ENCODE measurements at places on chromosomes 13 and 19.

DNA sequence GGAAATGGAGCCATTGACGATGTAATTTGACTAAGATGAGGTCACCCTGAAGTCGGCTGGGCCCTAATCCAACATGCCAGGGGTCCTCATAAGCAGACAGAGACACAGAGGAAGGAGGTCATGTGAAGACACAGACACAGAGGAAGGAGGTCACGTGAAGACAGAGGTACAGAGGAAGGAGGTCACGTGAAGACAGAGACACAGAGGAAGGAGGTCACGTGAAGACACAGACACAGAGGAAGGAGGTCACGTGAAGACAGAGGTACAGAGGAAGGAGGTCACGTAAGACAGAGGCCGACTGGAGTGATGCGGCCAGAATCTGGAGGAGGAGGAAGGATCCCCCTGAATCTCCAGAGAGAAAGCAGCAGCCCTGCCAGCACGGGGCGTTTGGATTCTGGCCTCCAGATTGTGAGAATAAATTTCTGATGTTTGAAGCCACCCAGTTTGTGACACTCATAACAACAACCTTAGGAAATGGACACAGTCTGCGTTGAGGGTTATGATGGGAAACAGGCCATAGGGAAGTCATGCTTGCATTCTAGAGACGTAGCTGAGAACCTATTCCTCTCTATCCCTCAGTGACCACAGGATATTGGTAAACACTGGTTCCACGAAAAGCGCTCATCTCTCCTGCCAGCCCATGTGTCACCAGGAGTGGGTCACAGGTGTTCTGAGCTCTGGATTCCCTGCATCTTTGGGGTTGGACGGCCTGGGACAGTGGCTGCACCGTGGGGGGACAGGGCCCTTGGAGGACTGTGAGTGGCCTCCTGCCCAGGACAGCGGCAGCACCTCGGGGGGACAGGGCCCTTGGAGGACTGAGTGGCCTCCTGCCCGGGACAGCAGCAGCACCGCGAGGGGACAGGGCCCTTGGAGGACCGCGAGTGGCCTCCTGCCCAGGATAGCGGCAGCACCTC lies 108.5 kb downstream of the SOX1 start:
- DNase-seq: no peak

DNA sequence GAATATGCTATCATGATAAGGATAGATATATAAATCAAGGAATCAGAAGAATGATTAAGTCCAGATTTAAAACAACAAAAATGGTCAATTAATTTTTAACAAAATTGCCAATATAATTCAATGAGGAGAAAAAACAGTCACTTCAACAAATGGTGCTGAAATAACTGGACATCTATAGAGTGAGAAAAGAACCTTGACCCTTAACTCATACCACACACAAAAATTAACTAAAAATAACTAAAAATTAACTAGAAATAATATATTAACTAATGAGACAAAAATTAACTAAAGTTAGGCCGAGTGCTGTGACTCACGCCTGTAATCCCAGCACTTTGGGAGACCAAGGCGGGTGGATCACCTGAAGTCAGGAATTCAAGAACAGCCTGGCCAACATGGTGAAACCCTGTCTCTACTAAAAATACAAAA lies 9.5 kb downstream of the LGALS7 start:
- no peak for DNase-seq

DNA sequence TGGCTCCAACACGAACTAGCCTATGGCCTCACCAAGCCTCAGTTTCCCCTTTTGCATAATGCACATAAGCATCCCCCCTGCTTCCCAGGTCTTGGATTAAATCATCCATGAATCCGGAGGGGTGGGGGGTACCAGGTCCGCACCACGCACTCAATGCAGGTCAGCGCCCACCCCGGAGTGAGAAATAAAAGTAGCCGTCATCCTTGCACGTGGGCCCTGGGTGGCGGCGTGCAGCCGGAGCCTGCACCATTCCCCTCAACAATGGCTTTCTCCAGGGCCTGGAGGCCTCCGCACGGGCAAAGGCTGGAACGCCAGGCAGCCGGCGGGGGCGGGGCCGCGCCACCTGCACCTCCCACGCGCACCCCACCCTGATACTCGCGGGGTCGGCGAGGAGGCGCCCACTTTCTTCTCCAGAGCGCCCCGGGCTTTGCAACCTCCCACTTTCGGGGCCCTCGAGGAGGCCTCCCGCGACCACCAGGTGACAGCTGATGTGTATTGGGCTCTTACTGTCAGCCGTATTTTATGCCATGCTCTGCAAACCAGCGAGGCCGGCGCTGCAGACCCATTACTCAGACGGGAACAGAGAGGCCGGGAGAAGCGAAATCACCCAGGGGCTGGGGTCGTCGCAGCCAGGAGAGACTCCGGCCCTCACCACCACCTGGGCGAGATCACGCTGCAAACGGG lies 767 bp upstream of the GADD45B start:
- DNase-seq: no peak

DNA sequence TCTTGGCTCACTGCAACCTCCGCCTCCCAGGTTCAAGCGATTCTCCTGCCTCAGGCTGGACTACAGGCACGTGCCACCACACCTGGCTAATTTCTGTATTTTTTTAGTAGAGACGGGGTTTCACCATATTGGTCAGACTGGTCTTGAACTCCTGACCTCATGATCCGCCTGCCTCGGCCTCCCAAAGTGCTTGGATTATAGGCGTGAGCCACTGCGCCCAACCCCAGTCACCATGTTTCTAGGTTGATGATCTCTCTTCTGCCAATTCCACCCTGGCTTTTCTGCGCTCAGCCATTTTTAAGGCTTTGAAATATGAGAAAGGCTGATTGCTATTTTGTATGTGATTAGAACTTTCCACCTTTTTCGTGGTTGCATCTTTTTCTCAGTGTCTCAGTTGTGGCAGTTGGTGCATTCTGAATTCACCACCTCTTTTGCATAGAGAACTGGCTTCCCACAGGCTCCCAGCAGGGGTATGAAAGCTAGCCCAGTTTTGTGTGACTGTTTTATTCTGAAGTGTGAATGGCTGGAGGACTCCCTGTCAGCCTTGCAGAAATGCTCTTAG lies 15.5 kb downstream of the CEACAM1 start:
- no peak for DNase-seq

GRCh38 chr13:114043421-114044053 lies 69.7 kb upstream of the C13orf46 start:
- DNase-seq: no peak

GRCh38 chr13:109381546-109382180 lies 404.7 kb downstream of the IRS2 start:
- DNase-seq: no peak

GRCh38 chr19:48992581-48993174 lies 431 bp downstream of the GYS1 start:
- DNase-seq: no peak

- no peak for DNase-seq
These were observed 1707.6 kb upstream of the SLC10A2 start for GRCh38 chr13:104773775-104774174.

DNA sequence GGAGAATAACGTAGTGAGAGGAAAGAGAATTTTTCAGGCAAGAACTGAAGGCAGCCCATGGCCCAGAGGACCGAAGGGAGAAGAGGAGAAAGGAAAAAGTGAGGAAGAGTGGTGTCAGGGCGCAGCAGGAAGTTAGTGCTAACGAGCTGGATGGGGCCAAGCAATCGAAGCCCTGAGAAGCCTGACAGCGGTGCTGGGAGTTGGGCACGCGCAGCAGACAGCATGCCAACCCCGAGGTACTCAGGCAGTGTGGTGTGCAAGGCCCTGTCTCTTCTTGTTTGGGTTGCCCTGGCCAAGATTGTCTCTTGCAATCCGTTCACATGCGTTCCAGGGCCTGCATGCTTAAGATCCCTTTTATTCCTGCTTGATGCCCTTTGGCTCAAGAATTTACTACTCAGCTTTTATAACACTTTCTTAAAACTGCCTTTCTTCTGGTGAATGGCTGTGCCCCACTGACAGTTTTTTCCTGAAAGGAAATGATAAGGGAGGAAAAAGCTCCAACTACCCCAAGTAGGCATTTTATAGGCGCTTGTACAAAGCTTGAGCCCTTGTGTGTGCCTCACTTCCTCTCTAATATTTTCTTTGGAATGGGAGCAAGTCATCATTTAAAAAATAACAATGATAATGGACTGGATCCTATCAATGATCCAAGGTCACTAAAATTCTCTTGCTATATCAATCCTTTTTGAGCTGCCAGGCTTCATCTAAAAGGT lies 115.4 kb downstream of the FLT1 start:
- DNase-seq: no peak

DNA sequence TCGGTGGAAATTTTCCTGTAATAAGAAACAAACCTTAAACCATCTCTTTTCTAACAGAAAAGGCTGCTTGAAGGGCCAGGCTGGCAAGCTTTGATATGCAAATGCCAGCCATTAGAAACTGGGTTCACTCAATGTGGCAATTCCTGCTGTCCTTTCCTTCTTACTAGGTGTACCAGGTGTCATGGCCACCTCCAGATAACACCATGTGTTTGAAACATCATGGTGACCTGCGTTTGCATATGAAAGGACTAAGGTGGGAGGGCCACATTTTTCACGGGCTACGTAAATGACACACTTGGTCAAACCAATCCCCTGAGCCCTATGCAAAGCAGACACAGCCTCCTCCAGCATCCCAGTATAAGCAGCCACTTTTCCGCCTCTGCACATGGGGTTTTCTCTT lies 789.1 kb upstream of the SLITRK5 start:
- DNase-seq: no peak

DNA sequence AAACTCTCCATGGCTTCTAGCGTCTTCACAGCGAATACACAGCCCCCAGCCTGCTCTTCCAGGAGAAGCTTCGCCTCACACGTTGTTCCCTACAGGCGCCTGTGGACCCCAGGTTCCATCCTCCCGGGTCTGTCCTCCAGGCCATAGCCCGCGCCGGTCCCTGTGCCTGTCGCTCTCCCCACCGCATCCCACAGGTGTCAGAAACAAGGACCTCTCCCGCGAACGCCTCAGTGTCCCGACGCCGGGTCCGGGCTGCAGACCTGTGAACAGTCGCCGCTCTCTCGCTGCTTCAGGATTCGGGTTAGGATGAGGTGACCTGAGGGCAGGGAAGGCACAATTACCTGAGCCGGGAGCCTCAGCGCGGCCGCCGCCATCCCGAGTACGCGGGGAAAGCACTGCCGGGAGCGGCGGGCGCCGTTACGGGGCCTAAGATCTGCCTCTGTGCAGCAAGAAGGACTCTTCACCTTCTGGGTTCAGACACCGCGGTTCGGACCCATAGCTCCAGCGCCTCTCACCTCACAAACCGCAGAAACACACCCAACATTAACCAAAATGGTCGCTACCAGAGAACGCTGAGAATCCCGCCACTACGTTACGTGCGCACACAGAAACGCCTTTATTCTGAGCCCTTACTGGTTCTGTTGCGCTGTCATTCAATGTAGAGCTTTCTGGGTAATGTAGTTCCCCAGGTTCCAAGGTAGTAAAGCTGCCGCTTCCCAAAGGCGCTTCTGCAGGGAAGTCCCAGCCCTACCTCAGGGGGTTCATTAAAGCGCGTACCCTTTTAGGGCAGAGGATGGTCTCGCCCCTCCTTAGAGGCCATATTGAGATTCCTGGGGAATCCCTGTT lies at the start of gene ZNF418:
TSS of gene ZNF418 (minus strand) at position 583 of the 846 bp plus-strand sequence. CDS start 1,580 bp downstream, outside the sequence.
- DNase-seq: no peak

DNA sequence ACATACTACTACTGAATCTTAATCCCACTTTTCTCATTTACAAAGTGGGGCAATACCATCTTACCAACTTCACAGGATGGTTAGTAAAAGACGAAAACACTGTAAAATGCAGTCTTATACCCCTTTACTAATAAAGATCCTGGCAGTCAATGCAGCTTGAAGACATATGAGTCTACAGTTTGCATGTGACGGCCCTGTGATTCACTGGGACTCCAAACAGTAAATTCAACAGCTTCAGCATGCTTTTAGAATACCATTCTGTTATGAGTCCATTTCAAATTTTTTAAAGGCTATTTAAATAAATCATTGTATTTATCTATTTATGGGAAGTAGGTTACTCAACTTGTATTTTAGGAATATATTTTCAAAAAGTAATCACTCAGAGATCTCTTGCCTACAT lies 629.1 kb downstream of the LIG4 start:
- DNase-seq: no peak

DNA sequence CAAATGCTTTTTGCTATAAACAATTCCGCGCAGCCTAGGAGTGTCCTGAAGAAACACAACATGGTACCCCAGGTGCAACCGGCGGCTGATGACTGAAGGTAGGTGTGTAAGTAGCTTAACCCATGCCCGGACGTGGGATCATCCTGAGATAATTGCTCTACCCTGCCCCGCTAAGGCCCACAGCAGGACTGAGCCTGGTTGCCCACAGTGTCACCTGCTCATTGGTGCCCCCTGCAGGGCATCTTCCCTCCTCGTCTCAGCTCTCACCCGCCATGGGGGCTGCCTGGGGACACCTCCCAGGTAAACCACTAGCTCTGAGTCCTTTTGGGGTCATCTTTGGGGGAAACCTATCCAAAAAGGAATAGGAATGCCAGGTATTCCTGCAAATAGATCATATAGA lies 22.3 kb downstream of the TMEM161A start:
- DNase-seq: no peak

GRCh38 chr19:41621654-41622053 lies 5.2 kb downstream of the CEACAM4 start:
- DNase-seq: no peak

DNA sequence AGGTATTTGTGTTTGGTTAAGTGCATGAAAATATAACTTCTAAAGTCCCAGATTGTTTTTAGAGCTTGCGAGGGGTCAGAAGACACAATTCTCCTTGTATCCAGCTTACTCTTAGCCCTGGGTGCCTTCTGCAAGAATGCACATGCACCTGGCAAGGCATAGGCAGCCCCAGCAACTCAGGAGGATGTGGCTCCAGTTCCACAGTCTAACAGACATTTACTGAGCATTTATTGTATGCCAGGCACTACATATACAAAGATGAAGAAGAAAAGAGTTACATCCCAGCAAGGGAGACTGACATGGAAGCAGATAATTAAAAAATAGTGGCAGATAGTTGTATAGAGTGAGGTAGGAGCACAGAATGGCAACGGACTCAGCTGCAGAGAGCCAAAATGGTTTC lies 101.1 kb upstream of the FRY start:
- no peak for DNase-seq

GRCh38 chr13:20580257-20580656 lies 13.3 kb downstream of the IFT88 start:
- no peak for DNase-seq

- DNase-seq: no peak
These were observed 1.0 kb upstream of the ETHE1 start for GRCh38 chr19:43527860-43528622.

DNA sequence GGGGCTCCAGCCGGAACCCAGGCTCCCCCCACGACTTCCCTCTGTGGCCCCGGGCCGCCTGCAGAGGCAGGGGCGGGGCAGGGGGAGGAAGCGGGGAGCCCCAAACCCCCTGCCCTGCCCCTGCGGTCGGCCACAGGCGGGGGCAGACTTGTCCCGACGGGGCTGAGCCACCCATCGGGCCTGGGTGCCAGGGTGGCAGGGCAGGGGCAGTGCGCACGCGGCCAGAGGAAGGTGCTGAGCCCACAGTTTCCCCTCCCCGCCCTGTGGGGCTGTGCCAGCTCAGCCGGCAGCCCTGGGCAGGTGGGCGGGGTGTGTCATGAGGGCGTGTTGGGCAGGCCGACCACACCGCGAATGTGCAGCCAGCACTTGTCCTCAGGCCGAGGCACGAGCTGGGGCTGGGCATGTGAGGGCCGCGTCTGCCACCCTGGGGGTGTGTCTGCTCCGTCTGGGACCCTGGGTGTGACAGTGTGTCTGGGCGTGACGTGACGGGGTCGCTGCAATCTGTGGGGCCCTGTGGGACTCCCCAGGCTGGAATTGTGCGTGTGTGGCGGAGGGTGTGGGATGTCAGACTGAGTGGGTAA lies 17.7 kb downstream of the CCDC97 start:
- peak; percentile 67 for DNase-seq

- peak; percentile 54 for DNase-seq
These were observed 44.3 kb downstream of the BBC3 start for GRCh38 chr19:47186446-47187334.

- DNase-seq: no peak
These were observed 186.0 kb downstream of the KCTD15 start for GRCh38 chr19:33982706-33983105.

Measured in stimulated activated CD4-positive, alpha-beta T cell treated with anti-CD3 and anti-CD28 coated beads, Interleukin-1b, Interleukin-23, amount 100 ng/mL, for 1 hour (primary cell).